Activated naive CD4-positive, alpha-beta T cell treated with anti-CD3 and anti-CD28 coated beads for 36 hours (primary cell): ENCODE measurements at places on chromosomes 6 and 20. TPM values are rescaled to one million over a fixed set of nuclear protein-coding genes. Genes with fewer than 3 reads are reported as not detected.

- DNase-seq, result no peak
- no peaks in the 10 kb centered on the region for H3K4me1 ChIP-seq
- H3K27ac ChIP-seq, result no peak overlapping the region
- H3K4me3 ChIP-seq, result no peak overlapping the region
Observed at GRCh38 chr20:61615806-61616205, 363.7 kb downstream of the CDH4 start.

FRS3 gene
- total RNA-seq, result 4.0 TPM

DNA sequence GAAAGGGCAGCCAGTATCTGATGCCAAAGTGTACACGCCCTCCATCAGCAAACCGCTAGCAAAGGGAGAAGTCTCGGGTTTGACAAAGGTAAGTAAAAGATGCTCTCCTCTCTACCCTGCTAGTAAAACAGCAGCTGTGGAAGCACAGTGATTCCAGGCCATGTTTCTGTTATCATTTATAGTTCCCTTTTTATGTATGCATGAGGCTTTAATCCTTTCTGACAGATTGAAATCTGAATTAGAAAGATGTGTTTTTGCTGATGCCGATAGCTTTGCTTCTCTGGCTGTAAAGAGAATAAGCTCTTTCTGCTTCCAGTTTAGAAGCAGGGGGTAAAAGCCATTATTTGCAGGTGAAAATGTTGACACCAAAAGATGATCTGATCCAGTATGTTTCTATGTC lies 392.4 kb upstream of the SOX4 start:
- no peak overlapping the region for H3K27ac ChIP-seq
- no peaks in the 10 kb centered on the region for H3K4me1 ChIP-seq
- no peak overlapping the region for H3K4me3 ChIP-seq
- peaks cover 68% of the 10 kb centered on the region for H3K36me3 ChIP-seq
- DNase-seq, result no peak

GRCh38 chr20:2865630-2866029 lies 7.7 kb upstream of the PTPRA start:
- DNase-seq, result no peak
- no peaks in the 10 kb centered on the region for H3K27me3 ChIP-seq

DNA sequence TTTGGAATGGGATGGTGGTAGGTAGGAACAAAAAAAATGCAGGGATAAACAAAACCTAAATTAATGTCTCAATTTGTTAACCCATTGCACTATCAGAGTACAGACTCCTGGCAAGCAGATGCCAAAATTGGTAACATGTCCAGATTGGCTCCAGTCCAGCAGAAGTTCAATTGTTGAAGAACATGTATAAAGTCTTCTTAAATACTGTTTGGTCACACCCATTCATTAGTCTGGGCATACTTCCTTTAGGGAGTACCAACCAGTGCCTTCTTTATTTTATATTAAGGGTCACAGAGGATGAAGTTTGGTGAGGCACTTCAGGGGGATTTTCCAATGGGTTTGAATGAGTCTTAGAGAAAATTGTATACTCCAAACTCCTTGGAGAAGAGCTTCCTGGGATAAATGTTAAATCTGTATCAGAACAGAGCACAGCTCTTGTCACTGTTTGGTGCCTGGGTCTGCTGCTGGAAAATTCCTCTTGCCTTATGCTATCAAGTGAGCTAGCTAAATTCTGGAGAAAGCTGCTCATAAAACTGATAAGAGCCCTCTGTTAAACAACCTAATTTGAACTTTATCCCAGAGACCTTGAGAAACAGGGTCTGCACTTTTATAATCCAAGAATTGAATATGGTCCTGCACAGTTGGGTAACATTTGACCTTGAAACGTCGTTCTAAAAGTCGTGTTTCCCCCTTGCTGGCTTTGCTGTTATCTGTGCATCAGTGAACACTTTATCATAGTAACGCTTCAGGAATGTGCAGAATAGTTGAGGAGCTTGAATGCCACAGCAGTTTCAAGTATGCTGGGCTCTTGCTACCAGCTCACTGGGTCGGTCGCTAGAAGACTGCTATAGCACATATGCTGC lies 334.1 kb upstream of the CITED2 start:
- H3K27ac ChIP-seq, result no peak overlapping the region
- H3K4me1 ChIP-seq, result no peaks in the 10 kb centered on the region
- no peaks in the 10 kb centered on the region for H3K36me3 ChIP-seq
- no peak for DNase-seq
- H3K27me3 ChIP-seq, result peaks cover 6% of the 10 kb centered on the region

GRCh38 chr6:169131390-169131789 lies 122.3 kb downstream of the THBS2 start:
- H3K4me1 ChIP-seq, result no peaks in the 10 kb centered on the region
- no peaks in the 10 kb centered on the region for H3K36me3 ChIP-seq
- H3K27me3 ChIP-seq, result peaks cover 10% of the 10 kb centered on the region
- no peak overlapping the region for H3K27ac ChIP-seq
- no peak overlapping the region for H3K4me3 ChIP-seq
- no peak for DNase-seq

- DNase-seq, result peak; percentile 37
- H3K27me3 ChIP-seq, result no peaks in the 10 kb centered on the region
- H3K36me3 ChIP-seq, result peaks cover 14% of the 10 kb centered on the region
- H3K27ac ChIP-seq, result peak overlapping the region; percentile 97
Observed at GRCh38 chr6:42047790-42048405, 2.4 kb upstream of the TAF8 start.
